NCI-H187 (cell line): ENCODE measurements at places on chromosomes 7 and 10.

GRCh38 chr10:79170993-79171392, 102.2 kb downstream of the ZMIZ1 start:
- DNase-seq = no peak

DNA sequence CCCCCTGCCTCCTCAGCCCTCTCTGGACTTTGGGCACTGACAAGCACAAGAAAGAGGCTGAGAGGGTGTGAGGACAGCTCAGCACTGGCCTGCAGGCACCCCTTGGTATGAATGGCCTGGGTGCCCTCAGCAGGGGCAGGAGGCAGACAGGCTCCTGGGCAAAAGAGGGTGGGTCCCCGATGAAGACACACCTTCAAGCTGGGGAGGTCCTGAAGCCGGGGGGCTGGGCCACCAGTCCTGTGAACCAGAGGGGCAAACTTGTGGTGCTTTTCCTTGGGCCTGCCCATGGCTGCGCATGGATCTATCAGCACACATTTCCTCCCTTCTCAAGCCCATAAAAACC, 22.8 kb downstream of the FAM241B start:
- DNase-seq = no peak

DNA sequence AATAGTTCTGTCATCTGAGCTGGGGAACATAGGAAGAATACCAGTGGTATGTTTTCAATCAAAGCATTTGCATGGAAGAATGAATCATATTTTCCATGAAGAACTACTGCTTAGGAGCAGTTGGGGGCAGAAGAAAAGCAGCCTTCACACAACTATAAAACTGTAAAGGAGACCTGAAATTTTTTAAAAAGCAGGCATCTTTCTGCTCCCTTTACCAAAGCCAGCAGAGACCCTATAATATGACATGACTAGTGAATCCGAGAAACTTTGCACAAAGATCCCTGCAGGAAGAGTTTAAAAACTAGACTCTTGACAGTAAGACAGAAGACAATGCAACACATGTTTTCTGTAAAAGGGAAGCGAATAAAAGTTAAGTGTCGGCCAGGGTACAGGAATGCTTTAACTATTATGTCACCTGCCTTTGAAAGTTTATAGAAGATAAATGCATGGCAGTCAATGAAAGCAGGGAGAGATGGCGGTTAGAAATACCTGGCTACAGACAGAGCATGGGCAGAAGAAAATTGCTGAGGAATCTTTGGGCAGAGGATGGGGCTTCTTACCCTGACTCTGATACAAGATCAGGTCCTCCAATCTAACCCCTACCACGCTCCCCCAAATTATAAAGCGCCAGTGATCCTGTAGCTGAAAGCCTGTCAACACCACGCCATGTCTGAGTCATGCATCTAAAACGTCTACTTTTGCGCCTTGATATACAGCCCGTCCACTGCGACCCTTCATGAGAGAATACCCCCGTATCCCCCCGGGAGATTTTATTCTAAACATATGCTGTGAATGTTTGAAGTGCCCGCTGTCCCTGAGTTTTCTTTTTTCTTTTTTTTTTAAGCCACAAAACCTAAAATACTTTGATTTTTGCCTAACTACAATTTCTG, 93.1 kb downstream of the GLI3 start:
- DNase-seq = no peak

DNA sequence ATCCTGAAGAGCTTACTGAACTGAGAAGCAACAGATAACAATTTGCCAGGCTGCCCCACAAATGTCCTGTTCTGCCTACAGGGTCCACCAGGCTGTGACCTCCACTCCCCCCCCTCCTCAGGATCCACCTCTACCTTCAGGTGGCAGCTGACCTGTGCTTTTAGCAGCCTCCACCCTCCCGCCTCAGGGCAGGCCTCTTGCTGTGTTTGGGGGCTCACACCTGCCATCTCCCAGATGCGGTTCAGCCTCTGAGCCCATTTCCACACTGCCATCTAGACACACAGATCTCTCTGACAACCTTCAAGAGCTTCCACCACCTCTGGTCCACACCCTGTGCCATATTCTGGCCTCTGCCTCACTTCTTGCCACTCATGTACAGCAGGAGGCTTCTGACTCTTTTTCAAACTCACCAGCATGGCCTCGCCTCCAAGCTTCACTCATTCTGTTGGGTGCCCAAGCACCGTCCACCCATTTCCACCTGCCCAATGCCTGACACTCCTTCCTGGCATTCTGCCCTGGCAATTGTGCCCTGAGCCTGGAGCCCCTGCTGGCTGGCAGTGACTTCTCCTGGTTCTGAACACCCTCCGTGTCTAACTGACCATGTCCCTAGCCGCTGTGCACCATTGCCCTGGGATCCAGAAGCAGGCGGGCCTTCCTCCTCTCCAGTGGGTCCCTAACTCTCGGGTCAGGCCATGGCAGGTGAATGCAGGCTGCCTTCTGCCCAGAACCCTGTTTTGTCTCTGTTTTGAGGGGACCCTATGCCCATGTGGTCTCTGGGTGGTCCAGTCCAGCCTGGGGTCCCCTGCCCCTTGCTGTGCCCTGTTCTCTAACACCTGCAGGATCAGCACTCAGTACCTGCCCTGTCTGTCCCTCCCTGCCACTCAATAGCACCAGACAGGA, 18.5 kb downstream of the TMEM72 start:
- no peak for DNase-seq

DNA sequence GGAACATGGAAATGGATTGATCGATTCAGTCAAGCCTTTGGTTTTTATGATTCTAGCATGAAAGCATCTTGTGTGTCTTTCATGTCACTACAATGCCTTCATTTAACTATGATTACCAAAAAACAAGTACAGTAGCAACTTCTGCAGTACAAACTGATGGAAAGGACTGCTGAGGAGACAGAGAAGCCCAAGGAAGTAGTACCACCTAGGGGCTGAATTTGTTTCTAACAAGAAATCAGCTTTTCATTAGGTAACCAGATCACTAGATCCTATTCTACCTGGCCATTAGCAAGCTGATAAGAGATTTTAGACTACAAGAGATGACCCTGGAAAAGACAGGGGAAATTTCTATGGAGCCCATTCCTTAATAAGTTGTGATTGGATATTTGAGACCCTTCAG, 3.2 kb upstream of the IFIT1 start:
- DNase-seq = no peak

- no peak for DNase-seq
Measured at GRCh38 chr7:81929386-81929785, 159.5 kb upstream of the HGF start.

DNA sequence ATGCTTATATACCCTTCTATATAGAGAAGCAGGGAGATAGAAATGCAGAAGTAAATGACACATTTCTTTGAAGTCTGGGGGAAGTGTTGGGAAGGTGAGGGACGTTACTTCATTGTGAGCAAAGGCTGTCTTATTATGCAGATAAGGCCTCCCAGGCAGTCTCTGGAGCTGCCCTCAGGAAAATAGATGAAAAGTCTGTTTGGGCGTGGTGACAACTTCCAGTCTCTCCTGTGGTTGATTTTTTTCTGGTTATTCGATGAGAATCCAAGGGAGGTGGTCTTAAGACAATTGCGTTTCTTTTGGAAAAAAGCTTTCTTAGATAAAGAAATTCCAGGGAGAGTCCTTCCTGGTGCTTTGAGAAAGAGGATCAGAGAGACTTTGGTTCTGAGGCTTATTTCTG, 84.0 kb downstream of the NEUROD6 start:
- no peak for DNase-seq

DNA sequence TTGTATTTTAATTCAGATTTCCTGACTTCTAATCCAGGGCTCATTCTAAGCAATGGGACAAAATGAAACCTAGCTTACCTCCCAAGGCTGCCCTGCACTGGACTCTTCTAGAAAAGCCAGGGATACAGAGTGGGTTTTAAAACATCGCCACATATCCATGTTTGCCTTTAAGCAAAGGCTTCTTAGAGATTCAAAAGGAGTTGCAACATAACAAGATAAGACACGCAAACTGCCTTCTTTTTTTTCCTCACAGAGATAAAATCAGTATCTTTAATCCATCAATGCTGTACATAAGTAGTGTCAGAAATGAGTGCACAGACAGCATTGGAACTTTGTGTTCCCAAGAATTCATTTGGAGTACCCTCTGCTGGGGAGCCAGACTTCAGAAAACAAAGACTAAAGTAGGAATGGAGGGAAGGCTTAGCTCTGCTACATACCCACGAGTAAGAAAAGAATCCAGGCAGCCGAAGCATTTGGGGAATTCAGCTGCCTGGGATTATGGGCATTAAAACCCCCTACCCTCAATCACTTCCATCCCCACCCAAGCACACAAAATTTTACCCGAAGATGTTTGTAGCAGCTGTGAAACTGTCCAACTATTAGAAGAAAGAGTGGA, 427.8 kb downstream of the ARL4A start:
- DNase-seq = no peak

DNA sequence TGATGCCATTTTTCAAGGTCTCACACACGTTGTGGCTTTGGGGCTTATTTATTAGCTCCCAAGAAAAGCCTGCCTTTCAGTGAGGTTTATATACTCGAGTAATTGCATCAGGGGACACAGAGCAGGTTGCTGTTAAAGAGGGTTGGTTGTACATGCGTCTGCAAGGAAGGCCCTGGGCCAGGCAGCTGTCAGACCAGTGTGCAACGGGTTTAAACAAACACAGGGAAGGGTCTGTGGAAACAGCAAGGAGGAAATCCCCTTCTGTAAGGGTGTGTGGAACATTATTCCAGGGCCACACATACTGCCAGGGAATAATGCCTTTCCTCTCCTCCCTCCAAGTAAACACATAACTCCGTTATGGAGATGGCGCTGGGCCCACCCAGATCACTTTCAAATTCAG, 1.7 kb upstream of the CHST15 start:
- DNase-seq = no peak

GRCh38 chr10:91528080-91528479, 104.8 kb downstream of the PPP1R3C start:
- no peak for DNase-seq

- no peak for DNase-seq
Measured at GRCh38 chr7:92835261-92835850, 1.0 kb downstream of the CDK6 start.

- DNase-seq = no peak
Measured at GRCh38 chr7:110564246-110564645, 526.7 kb upstream of the LRRN3 start.

- no peak for DNase-seq
Measured at GRCh38 chr7:36088553-36088952, 64.5 kb upstream of the EEPD1 start.

GRCh38 chr10:69089638-69090599, 2.0 kb downstream of the SRGN start:
- no peak for DNase-seq

DNA sequence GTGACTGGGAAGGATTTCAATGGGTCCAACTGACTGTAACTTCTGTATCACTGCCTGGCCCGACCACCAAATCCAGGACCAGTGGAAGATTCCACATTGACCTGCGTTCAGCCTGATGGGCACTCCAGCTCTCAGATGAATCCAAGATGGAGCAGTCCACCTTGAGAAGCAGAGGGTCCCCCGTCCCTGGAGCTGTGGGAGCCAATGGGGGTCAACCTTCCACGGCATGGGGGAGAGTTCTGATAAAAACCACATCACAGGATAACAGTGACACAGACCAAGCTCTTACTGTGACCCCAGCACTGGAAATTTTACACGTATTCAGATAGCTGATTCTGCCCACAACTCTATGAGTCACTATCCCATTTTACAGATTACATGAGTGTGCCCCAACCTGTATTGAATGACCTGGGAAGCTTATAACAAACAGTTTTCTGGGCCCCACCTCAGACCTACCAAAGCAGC, 11.2 kb downstream of the ZCCHC24 start:
- DNase-seq = no peak

DNA sequence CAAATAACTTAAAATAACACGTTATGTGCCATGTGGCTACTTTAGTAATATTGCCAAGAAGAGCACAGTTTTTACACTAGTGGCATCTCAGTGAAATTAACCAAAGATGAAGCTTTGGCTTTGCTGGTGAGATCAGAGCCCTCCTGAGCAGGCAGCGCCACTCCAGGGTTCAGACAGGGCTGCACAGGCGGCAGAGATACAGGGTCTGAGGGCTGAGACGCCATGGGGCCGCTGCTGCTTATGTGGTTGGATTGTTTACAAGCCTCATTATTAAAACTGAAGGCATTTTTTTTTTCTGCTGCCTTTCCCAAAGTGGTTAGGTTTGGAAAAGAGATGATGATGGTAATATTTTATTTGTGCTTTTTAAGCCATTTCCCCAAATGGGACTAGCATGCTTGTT, 68.8 kb upstream of the DNAJB6 start:
- no peak for DNase-seq

DNA sequence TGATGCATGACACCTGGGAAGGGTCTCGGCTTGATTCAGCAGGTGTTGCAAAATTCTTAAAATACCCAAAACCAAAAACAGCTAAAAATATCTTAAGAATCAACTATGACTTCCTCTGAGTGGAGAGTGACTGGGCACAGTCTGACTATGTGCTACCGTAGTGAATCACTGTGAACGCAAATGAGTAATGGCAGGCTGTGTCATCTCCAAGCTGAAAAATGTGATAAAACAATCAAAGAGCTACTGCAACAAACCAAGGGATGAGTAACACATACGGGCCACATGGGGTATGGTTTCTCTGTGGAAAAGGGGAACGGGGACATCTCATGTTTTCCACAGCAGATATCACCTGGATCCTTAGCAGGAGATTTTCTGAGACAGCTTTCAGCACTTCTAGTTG, 127.5 kb downstream of the ABCA13 start:
- DNase-seq = no peak

- DNase-seq = no peak
Measured at GRCh38 chr7:521221-522070, 1.8 kb upstream of the PDGFA start.

- no peak for DNase-seq
Measured at GRCh38 chr10:75950307-75950706, 518.9 kb downstream of the LRMDA start.

- no peak for DNase-seq
Measured at GRCh38 chr7:18508443-18509427, 13.2 kb downstream of the HDAC9 start.

GRCh38 chr10:74306227-74306982, 155.4 kb downstream of the ADK start:
- DNase-seq = no peak

- DNase-seq = no peak
Measured at GRCh38 chr10:133266056-133266795, 10.4 kb downstream of the ADAM8 start.

DNA sequence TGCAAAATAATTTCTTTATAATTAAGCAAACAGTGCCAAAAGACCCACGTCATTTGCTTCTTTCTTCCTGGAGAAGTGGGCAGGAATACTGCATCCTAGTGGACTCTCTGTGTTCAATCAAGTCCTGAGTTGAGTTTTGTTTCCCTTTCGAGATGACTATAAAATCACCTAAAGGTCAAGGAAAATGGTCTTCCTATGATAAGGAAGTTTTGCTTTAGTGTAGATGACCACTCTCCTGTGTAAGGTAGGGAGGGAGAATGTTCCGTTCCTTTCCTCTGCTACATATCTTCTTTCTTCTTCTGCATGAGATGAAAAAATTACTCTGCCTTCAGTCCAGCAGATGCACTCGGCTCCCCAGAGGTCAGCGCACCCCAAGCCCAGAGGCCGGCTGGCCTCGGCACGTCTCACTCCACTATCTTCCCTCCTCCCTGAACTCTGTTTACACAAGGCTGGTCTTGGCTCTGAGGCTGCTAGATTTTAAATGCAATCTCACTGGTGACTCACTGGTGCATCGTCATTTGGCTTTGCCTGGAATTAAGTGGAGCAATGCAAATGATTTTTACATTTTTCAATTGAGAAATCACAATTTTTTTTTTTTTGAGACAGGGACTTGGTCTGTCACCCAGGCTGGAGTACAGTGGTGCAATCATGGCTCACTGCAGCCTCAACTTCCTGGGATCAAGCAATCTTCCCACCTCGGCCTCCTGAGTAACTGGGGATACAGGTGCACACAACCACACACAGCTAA, 18.6 kb upstream of the VDAC2 start:
- DNase-seq = no peak

GRCh38 chr7:130986261-130986690, 252.3 kb upstream of the KLF14 start:
- no peak for DNase-seq
